Chondrocyte (in vitro differentiated cells): ENCODE measurements at places on chromosomes 4 and X. TPM values are rescaled to one million over a fixed set of nuclear protein-coding genes. Genes with fewer than 3 reads are reported as not detected.

The NMU gene
- total RNA-seq: 0.80 to 1.5 TPM in 2 of 3 replicates, not detected in the other

The HTR2C gene
- not detected in 3 replicates for total RNA-seq

The C1QTNF7 gene
- 0.33 to 1.0 TPM (median 0.53 TPM) in 3 replicates for total RNA-seq

The UGT2A1 gene
- total RNA-seq: not detected in 3 replicates

The FAM47A gene
- not detected in 3 replicates for total RNA-seq

The PRKG2 gene
- not detected in 3 replicates for total RNA-seq

The PLCXD1 gene
- total RNA-seq: 6.8 to 8.0 TPM (median 7.7 TPM) in 3 replicates

DNA sequence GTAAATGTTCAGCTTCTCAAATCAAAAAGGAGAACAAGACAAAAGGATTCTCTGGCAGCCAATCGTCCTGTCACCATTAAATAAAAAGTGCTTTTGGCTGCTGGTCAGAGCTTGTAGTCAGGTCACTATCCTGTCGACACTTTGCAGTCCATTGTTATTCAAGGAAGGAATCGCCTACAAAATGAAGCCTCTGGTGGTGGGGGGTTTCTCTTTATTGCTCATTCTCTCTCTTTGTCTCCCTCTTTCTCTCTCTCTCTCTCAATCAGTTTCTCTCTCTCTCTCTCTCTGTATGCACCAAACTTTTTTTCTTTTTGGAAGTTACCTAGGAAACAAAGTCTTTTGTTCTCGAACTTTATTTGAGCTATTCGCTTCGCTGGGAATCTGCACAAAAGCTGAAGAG, 17.6 kb upstream of the SCML1 start:
- DNase-seq: no peak

- DNase-seq: no peak
Observed at GRCh38 chrX:131746491-131746968, 202.7 kb downstream of the OR13H1 start.

DNA sequence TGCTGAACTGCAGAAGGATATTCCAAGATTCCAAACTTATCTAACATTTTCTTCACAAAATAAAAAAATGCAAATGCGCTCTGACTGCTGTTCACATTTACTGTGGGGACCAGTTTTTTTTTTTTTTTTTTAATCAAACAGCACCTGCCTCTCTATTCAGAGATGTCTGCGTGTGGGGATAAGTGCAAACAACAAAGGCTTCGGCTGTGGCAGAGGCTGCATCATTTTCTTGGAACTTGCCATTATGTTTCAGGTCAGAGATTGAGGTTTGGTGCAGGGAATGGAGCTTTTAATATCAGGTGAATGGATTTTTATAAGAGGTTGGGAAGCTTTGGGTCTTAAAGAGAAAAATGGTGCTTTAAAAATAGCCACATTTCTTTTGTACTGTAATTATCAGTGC, 78.2 kb upstream of the TET2 start:
- no peak for DNase-seq

DNA sequence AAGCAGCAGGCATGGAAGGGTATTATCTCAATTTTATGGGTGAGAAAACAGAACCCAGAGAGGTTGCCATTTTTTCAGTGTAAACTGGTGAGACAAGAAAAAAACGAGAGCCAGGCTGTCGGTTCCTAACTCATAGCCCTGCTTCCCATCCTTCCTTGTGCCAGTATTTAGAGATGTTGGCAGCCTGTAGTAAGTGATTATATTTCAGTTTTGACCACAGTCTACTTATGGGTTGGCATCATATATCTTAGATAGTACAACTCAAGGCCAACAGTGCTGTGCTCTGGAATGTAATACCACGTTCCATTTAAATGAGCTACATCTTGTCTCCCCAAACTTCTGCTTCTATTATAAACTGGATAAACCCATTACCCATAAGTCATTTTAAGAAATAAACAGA, 40.8 kb downstream of the XK start:
- no peak for DNase-seq

GRCh38 chrX:49988143-49988542, 65.7 kb downstream of the CLCN5 start:
- DNase-seq: no peak

DNA sequence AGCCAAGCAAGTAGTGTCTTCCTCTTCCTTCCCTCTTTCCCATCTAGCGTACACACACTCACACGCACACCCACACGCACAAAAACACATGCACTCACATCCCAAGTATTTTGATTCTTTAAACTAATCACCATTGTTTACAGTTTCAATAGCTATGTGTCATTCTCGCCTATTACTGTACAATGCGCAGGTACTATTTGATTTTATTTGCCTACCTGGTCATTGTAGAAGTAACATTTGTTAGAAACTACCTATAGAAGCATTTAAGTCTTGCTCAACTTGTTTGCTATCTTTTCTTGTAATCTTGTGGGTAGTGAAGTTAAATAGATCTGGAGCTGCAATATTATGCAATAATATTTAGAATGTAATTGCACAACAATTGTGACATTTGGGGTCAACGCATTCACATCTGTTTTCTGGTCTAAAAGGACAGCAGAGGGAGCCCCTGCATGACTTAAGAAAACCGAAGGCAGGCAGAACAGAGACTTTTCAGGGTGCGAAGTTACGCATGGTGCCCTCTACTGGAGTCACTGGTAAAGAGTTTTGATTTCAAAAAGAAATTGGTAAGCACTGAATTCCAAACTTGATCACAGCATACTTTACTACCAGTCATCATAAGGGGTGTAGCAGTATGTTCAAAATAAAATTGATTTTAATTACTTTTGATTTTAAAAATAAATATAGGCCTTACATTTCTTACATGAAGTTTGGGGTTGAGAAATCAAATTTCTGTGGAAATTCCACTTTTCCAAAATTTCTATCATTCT, 503.3 kb upstream of the FAM241A start:
- DNase-seq: no peak

DNA sequence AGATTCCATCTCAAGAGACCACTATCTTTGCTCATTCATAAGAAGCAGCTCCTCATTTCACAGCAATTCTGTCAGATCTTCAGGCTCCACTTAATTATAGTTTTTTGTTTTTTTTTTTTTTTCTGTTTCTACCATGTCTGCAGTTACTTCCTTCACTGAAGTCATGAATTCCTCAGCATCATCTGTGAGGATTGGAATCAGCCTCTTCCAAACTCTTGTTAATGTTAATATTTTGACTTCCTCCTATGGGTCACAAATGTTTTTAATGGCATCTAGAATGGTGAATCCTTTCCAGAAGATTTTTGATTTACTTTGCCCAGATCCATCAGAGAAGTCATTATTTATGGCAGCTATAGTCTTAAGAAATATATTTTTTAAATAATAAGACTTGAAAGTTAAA, 53.1 kb downstream of the BMP2K start:
- no peak for DNase-seq

DNA sequence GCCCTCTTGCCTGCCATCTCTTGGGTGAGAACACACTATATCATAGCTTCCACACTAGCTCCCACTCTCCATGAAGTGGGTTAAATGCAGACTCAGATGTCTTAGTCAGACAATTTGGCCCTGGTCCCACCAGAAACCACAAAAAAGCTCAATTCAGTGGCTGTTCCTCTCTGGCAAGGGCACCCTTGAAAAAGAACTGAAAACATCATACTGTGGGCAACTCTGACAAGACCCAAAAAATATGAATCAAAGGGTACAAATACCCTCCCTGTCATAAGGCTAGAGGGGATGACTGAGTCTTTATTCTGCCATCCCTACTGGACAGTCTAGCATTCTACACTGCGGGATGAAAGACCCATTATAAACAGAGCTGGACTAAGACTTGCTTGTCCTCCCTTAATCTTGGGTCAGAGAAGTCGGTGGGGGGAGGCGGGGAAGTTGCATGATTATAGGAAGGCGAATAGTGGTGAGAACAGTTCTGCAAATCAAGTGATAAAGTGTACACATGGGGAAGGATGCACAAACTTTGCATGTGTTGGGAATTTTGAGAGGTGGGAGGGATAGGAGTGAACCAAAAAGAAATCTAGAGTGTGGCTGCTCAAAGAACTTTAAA, 172.1 kb downstream of the OPHN1 start:
- no peak for DNase-seq

DNA sequence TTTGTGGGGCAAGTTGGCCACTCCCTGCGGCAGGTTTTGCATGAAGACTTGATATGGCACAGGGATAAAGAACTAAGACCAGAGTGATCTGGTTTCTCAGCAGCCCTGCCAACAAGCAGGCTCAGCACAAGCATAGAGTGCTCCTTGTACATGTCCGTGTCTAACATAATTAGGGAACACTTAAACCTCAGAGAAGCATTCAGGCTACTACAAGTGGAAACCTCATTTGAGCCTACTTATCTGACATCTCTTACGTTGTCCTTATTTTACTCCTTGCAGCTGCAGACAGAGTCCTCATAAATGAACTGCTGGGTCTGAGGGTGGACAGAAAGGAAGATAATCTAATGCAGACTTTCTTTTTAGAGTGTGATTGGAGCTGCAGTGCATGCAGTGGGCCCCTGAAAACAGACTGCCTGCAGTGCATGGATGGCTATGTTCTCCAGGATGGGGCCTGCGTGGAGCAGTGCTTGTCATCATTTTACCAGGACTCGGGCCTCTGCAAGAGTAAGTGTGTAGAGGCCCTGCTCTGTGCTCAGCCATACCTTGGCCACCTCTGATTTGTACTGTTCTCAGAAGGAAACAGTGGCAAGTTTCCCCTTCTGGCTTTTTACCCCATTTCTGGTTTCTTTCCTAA, 179.1 kb upstream of the ANXA3 start:
- no peak for DNase-seq

DNA sequence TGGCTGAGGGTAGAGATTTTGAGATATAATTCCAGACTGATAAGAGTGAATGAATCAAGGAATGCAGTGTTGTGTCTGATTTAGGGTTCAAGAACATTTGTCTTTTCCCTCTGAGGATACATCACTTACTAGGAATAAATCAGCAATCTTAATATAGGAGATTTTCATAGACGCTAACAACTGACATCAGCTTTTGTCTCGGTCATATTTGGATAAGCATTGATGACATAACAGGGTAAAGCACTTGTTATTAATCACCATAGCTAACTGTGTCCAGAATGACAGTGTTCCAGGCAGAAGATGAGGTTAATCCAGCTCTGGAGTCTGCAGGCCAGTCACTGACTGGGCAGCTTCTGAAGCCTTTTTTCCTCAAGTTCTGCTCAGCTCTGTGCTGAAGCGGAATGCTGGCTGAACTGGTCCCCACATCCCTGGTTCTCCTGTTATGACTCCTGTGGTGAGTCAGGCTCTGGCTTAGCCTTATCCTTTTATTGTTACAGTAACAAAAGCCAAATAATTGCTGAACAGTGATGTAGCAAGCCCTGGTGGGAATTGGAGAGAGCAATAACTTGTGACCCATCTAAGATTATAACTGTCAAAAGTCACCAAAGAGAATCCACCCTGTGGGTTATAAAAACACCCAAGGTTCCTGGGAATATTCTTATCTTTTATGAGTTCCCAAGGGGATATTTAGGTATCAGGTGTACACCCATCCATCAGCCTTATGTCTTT, 41.8 kb downstream of the FNIP2 start:
- no peak for DNase-seq

- DNase-seq: no peak
Observed at GRCh38 chr4:176422511-176422910, 102.7 kb downstream of the SPCS3 start.

DNA sequence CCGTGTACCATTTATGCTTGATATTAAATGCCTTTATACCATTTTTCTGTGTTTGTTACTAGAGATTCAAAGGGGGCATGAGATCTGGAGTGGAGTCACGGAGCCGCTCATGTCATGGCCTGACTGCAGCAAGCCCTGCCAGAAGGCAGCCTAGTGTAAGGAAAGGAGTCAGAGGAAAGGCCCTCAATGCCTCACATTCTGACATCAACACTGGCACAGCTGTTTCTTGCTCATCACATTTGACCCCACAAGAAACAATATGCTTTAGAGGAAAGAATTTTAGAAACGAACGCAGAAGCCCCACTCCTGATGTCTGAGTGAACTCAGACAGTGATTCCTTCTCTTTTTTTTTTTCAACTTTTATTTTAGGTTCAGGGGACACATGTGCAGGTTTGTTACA, 322.4 kb upstream of the CPEB2 start:
- no peak for DNase-seq

DNA sequence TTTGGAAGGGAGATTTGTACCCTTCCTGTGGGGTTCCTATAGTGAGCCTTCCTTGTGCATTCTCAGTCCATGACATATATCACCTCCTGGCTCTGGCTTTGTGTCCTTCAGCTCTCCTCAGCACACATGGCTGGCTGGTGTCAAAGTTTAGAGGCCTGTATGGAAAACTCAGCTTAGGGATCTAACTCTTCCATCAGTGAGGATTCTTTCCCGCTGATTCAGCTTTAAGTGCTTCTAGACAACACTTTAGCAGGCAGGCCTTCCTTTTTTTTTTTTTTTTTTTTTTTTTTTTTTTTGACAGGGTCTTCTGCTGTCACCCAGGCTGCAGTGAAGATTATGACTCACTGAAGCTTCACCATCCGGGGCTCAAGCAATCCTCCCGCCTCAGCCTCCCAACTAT, 84.2 kb downstream of the NPNT start:
- DNase-seq: no peak
